ENCODE measurements at places on chromosomes 4 and X.

DNA sequence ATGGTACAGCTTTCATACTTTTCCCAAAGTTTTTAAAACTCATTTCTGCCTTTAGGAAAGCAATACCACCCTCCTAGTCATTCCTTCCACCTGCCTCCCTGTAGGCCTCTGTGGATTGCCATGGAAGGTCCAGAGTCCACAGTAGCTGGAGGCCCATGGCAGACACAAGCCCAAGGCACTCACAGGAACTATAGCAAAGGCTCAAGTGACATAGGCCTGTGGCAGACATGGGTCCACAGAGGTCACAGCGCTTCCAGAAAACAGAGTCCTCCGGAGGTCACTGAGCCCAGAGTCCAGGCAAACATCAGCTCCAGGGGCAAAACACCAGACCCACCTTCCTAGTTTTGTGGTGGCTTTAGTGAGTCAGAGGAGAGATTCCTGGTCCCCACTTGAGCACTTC, 147.6 kb upstream of the ATP6AP2 start:
- no peak for DNase-seq

GRCh38 chr4:38823766-38824165, 19.2 kb upstream of the TLR1 start:
- no peak for DNase-seq

GRCh38 chrX:123217728-123218127, 33.6 kb downstream of the GRIA3 start:
- DNase-seq: no peak

DNA sequence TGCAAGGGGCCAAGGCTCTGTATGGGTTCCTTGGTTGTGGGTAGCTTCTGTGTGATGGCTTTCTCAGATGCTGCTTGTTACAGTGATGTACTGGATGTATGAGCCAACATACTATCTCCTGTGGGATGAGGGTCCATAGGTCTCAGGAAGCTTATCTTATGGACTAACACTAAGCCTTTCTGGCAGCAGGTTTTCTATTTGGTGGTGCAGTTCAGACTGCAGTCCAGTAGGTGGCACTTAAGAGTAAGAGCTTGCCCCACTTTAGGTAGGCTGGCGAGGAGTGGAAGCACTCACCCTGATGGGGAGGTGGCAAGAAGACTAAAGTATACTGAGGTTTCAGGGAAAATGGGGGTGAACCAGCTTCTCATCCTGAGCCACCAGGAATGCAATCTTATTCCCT, 306.7 kb upstream of the MAOA start:
- no peak for DNase-seq

DNA sequence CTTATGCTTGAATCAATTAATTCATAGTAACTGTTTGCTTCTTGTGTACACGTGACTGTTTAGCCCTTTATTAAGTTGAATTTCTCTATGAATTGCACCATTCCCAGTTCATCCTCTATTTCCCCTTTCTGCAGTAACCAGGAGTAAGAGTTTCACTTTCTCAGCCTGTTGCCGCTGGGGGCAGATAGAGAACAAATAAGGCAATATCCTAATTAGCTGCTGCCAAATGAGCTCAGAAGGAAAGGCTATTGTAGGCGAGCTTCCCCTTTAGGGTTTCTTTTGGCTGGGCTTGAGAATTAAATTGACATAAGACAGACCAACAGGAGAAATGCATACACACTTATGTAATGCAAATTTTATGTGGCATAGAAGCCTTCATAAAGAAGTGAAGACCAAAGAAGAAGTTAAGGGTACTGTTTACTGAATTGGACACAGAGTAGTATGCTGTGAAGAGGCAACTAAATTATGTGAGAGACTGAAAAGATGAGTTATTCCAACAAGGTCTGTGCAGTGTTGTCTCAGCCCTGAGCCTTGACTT, 1594.7 kb downstream of the TECRL start:
- DNase-seq: no peak

DNA sequence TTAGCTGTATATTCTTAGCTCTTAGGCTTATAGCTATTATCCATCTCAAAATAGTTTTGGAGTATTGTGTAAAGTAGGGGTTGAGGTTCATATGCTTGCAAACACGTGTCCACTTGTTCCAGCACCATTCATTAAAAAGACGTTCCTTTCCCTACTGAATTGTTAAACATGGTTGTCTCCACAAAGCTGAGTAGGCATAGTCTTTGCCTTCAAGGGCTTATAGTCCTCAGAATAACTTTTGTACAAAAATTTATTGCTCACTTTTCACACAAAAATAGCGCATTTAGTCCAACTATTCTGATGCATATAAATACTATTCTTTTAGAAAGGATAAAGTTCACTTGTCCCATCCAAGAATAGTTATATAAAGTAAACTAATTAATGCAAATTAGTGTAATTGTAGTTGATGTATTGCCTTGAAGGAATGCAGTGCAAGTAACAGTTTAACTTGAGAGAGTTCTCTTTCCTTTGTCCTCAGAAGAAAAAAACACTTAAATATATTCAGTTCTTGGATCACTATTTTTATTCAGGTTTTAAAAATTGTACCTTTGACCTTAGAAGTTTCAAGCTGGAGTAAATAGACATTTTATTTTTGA, 14.1 kb downstream of the LRIT3 start:
- DNase-seq: no peak

DNA sequence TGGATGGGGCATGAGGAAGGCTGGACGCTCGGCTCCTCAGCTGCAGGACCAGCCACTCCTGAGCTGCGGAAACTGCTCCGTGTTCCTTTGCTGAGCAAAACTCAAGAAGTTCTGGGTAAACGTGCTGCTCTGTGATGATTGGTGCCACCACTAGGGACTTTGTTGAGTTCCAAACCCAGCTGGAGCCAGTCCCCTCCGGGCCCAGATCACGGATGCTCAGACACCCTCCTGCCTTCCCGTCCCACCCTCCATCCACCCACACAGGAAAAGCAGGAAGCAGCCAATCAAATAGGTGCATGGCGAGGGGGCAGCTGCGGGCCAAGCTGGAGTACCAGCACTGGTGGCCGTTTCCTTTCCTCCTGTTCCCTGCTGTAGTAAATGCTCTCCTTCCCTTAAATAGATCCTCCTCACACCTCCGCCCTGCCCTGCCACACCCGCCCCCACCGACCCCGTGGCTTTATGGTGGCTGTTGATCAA, 68.0 kb downstream of the ADRA2C start:
- DNase-seq: no peak

DNA sequence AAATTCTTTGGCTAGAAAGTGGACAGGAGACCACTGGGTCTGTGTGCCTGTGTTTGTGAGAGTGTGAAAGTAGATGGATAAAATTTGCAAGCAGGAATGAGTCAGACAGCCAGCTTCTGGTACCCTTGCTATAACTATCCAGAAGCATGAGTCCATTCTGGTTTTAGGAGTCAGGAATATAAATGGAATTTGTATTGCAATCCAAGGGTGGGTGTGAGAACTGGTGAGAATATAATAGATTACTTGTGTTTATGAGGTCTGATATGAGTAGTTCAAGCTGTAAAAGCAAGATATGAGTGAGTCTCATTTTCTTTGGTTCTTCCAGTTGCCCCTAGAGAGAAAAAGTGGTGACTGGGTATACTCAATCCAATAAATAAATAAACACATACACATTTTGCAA, 212.7 kb upstream of the TAPT1 start:
- DNase-seq: no peak

- DNase-seq: no peak
These were observed 133.3 kb upstream of the PRPS2 start for GRCh38 chrX:12657881-12658280.

GRCh38 chrX:112066813-112067212, 15.8 kb downstream of the TRPC5 start:
- DNase-seq: no peak

DNA sequence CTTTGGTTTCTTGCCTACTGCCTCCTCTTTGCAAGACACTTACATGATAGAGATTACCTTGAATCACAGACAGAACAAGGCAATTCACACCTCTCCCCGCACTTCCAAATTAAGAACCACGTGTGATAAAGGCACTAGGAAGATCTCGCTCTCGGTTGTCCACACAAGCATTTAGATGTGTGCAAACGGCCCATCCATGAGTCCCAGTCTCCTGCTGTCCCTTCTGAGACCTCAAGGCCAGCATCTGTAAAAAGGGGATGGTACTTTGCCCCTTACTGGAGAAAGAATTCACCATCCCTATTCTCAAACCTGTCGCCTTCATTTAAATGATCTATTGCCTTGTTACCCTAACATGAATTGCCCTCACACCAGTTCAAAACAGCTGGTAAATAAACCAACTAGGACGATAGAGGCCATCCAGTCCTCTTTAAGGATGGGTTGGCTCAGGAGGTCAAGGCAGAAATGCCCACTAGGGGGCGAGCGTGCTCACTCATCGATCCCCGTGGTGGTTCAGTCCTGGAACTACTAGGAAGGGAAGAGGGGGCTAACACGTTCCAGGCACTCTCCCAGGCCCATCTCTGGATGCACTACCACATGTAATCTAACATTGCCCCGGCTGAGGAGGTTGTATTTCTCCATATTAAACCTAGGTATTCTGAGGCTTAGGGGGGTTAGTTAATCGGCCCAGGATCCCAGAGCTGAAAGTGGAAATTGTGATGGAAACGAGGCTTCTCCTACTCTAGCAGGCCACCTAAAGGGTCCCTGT, 95.8 kb downstream of the DHX15 start:
- DNase-seq: peak; percentile 70

DNA sequence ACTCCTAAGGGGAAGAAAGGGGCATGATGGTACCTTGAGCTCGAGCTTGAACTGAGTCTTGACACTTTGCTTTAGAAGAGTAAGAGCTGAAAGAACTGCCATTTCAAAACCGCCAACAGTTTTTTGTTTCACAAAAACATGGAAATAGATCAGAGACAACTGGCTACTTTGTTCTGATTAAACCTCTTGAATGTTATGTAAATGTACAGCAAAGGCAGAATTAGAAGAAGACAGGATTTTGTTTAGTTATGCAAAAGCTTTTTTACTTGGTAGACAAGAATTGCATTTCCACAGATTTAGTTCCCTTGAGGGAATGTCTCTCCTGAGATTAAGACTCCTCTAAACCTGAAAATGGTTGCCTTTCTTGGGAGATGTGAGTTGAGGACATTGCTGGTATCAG, 33.3 kb upstream of the STPG2 start:
- no peak for DNase-seq

DNA sequence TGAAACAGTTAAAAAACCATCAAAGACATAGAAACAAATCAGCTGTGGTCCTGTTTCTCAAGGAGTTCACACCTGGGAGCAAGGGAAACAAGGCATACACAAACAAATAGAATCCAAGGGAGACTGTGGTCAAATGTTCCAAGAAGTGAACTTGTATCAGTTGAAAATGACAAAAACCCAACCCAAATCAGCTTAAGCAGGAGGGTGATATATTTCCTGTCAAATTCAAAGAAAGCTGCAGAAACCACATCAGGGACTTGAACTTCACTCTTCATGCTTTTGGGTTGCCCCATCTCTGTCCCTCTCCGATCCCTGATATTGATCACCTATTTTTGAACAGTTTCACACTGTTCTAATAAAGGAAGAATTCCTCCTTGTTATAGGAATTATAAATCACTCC, 148.6 kb upstream of the FMR1 start:
- no peak for DNase-seq

GRCh38 chrX:150348365-150348764, 14.8 kb upstream of the MAMLD1 start:
- no peak for DNase-seq

All from left forelimb (tissue), 1 donor.